ENCODE measurements at places on chromosomes 12 and 14.

DNA sequence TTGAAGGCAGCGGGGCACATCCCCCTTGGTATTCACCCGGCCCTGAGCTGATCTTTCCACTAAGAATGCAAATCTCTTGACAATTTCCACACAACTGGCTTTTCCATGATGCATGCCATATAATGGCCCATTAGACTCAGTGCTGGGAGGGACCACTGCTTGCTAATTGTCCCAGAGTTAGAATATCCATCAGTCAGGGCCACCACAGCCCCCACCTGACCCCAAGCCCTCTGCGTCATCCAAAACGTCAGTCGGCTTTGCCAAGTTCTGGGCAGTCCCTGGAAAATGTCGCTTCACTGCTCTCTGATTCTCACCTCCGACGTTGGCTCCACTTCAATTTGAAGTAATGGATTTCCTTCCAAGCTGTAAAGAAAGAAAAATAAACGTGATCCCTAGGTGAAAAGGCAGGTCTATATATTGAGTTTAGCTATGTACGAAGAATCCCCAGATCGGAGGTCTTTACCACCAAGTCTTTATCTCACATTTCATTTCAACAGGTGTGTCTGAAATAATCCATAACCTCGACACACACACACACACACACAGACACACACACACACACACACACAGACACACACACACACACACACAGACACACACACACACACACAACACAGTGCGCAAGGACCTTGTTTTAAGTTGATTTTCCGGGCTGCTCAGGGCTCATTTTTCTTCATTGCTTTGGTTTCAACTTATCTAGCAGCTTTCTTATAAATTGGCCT lies 165.5 kb upstream of the NOS1 start:
- DNase-seq: no peak

GRCh38 chr14:55897031-55897430 lies 221.2 kb upstream of the PELI2 start:
- no peak for DNase-seq

GRCh38 chr14:58650857-58651256 lies 13.1 kb downstream of the DACT1 start:
- no peak for DNase-seq

GRCh38 chr12:33654313-33654712 lies 214.7 kb upstream of the SYT10 start:
- DNase-seq: no peak

- no peak for DNase-seq
These were observed 51.4 kb downstream of the WASHC3 start for GRCh38 chr12:102010265-102010994.

- no peak for DNase-seq
These were observed 7.0 kb downstream of the NOC4L start for GRCh38 chr12:132151145-132151765.
